Skin of body (tissue), 3 donors: ENCODE measurements at places on chromosomes 4 and X. TPM values are rescaled to one million over a fixed set of nuclear protein-coding genes. Genes with fewer than 3 reads are reported as not detected.

The HPGD gene
- total RNA-seq: 34.6 TPM

The FSTL5 gene
- 4.9 TPM for total RNA-seq

The SPACA5 gene
- total RNA-seq: not detected

The PAGE5 gene
- not detected for total RNA-seq

The PAGE4 gene
- total RNA-seq: not detected

The RAB28 gene
- 19.3 TPM for total RNA-seq

The PTTG2 gene
- total RNA-seq: not detected

The MAGEA9B gene
- not detected for total RNA-seq

The SPANXA2 gene
- not detected for total RNA-seq

The ATP8A1 gene
- 13.2 TPM for total RNA-seq

The SFRP2 gene
- total RNA-seq: 94.7 TPM

The SHROOM3 gene
- 8.0 TPM for total RNA-seq

The IL9R gene
- not detected for total RNA-seq

The RRAGB gene
- total RNA-seq: 28.2 TPM

The USP17L29 gene
- not detected for total RNA-seq

The SORBS2 gene
- 15.0 TPM for total RNA-seq

The SYP gene
- total RNA-seq: 1.7 TPM
